ENCODE measurements at places on chromosomes 7 and 10.
A peak's percentile ranks its signal among the peaks of the same experiment; 100 is the strongest.

DNA sequence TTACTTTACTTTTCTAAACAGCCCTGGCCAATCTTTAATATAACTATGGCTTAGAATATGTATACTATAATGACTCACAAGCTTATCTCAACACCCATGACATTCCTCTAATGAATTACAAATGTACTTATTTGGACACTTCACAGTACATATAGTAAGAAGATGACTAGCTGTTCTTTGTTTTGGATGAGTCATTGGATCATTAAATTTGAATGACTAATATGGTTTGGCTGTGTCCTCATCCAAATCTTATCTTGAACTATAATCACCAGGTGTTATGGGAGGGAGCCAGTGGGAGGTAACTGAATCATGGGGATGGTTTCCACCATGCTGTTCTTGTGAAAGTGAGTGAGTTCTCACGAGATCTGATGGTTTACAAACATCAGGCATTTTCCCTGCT, 807.5 kb upstream of the SORCS1 start:
- DNase-seq = peak; percentile 22

- no peak for DNase-seq
Measured at GRCh38 chr7:20560325-20561180, 54.9 kb upstream of the ABCB5 start.

GRCh38 chr7:101021703-101022102, 1.8 kb downstream of the MUC17 start:
- no peak for DNase-seq

DNA sequence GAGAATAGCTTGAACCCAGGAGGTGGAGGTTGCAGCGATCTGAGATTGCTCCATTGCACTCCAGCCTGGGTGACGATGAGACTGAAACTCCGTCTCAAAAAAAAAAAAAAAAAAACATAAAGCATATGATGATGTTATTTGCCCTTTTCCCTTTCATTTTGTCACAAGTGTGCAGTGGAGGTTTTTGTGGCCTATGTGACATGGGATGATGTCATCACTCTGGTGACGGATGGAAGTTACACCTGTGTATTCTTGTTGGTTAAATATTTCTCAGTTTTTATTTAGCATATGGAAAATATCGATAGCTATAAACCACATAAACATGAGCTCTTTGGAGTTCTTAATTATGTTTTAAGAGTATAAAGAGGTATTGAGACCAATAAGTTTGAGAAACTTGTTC, 71.8 kb upstream of the EMX2 start:
- no peak for DNase-seq

GRCh38 chr7:103541026-103541425, 95.0 kb upstream of the SLC26A5 start:
- DNase-seq = no peak

DNA sequence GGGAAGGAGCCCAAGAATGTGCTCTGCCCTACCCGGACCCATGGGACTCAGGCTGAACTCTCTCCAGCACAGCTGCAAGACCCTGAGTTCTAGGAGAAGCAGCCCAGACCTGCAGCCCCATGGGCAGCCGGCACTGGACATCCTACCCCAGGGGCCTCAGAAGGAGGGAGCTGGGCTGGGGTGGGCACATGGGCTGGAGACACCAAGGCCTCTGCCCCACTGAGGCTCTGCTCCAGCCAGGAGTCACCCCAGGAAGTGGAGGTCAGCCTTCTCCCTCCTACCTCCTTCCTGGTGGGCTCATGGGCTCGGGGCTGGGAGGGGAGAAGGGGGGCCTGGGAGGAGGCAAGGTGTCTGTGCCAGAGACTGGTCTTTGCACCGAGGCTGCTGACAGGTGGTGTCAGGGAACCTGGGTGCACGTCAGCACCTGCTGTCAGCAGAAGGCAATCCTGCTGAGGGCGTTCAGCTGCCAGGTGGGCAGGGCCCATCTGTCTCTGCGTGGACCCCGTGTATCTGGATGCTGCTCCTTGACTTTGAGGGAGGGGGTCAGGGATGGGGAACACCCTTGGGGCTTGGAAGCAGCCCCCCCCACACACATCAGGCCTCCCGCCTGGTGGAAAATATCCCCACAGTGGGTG, 95.2 kb downstream of the PDGFA start:
- DNase-seq = no peak

GRCh38 chr7:127907110-127908040, 123.9 kb downstream of the LRRC4 start:
- no peak for DNase-seq

- no peak for DNase-seq
Measured at GRCh38 chr7:51102828-51103227, 213.8 kb downstream of the COBL start.

- no peak for DNase-seq
Measured at GRCh38 chr10:4357911-4358310, 468.1 kb upstream of the AKR1E2 start.

- no peak for DNase-seq
Measured at GRCh38 chr7:48245751-48246472, 74.7 kb downstream of the ABCA13 start.

DNA sequence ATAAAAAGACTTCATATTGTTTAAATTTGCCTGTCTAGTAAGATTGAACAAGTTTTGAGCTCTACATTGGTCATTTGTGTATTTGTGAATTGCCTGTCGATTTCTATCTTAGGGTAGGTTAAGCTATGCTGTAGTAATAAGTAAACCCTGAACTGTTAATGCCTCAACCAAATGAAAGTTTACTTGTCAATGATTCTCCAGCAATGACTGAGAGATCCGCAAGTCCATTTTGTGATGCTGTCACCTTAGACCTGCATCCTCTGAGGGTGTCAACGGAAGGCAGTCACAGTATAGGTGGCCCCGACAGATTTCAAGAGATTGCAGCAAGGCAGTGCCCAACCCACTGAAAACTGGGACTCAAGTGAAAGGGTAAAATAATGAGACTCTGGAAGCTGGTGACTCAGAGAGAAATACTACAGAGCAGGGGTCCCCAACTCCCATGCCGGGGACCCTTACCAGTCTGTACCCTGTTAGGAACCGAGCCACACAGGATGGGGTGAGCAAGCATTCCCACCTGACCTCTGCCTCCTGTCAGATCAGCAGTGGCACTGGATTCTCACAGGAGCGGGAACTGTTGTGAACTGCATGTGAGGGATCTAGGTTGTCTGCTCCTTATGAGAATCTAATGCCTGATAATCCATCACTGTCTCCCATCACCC, 10.8 kb upstream of the PHYH start:
- no peak for DNase-seq

- no peak for DNase-seq
Measured at GRCh38 chr7:11969643-11970042, 137.6 kb upstream of the THSD7A start.

DNA sequence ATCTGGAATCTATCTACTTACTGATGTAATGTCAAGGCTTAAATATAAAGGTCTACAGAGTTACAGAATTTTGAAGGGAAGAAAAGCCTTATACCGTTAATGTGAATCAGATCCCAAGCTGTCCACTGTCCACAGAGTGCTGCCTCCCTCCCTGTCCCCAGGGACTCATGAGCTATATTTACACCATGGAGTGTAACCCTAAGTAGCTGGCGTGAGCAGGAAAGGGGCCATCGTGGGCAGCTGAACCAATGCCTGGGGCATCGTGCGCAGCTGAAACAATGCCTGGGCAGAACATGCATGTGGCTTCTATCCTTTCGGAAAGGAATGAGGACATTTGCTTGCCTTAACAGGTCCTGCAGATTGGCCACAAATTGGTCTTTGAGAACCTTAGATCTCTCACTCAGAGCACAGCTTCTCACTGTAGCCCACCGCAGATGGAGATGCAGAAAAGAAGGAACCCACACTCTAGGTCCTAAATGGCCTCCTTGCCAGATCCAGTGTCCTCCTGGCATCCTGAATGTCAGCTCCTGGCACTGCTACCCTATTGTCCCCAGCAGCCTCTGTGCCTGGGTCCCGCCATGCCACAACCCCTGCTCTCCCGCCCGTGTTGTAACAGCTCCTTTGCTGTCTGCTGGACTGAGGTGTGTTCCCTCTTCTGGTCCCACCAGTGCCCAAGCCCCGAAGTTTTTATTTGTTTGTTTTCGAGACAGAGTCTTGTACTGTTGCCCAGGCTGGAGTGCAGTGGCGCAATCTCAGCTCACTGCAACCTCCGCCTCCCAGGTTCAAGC, 30.3 kb downstream of the CCDC3 start:
- DNase-seq = no peak

- peak; percentile 33 for DNase-seq
Measured at GRCh38 chr10:133127291-133128125, 32.5 kb upstream of the KNDC1 start.

GRCh38 chr7:134327896-134328295, 11.2 kb upstream of the SLC35B4 start:
- peak; percentile 40 for DNase-seq

- no peak for DNase-seq
Measured at GRCh38 chr7:107430057-107430456, 39.8 kb upstream of the GPR22 start.

GRCh38 chr10:23606456-23606855, 167.6 kb downstream of the OTUD1 start:
- DNase-seq = no peak

DNA sequence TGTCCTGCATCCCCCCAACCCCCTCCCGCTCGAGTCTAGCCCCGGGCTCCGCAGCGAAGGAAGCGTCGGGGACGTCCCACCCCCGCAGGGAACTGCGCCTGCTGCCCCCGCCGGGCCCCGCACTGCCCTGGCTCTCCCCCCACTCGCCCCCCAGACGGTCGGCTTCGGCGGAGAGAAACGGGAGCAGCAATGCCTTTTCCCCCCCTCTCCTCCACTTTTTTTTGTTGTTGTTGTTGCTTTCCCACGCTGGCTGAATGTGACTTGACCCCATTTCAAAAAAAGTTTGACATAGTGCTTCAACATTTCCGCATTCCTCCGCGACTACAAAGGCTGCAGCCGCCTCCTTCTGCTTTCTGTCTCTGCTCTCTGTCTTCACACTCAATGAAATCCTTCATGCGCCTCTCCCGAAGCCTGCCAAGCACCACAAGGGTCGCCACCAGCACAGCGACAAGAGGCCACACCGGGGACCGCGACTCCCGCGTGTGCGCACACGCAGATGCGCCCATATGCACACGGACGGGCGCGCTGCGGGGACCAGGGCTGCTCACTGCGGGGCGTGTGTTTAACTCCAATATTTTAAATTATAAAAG, 1.0 kb downstream of the CDK6 start:
- peak; percentile 100 for DNase-seq
